Tibial nerve (tissue), 4 donors: ENCODE measurements at places on chromosomes 7 and 10. TPM values are rescaled to one million over a fixed set of nuclear protein-coding genes. Genes with fewer than 3 reads are reported as not detected.

SEC61A2 gene
- total RNA-seq = 9.0 TPM

SLC26A3 gene
- not detected for total RNA-seq

DNA sequence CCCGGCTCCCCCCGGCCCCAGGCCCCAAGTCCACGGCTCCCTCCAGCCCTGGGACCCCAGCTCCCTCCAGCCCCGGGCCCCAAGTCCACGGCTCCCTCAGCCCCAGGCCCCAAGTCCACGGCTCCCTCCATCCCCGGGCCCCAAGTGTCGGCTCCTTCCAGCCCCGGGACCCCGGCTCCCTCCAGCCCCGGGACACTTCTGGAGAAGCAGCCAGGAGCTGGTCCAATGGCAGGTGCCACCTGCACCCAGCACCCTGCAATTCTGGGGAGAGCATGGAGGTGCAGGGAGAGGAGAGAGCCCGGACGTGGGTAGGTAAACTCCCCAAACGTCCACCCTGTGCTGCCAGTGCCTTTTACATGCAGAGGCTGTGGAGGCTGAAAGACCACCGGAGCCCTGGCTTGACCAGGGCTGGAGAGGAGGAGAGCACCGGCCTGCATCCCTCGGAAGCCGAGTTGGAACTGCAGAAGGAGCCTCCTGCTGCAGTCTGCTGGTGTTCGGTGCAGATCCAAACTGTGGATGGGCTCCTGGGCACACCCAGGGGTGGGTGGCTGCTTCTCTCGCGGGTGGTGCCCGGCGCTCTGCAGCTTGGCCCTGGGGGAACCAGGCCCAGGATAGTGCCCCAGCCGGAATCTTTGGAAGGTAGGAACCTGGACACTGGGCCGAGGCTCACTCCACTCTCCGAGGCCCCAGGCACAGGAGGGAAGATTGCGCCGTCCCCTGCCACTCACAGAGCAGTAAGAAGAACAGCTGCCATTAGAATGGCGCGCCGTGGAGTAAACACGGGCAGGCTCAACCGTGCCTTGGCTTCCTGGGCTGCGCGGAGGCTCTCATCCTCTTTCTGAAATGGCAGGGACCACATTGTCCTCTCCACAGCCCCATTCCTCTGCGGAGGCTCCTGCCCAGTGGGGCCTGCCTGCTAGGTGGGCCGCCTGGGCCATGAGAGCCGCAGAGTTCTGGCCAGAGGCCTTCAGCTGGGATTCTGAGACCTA, 14.7 kb downstream of the SHH start:
- DNase-seq = no peak

LHFPL3 gene
- not detected for total RNA-seq

DNA sequence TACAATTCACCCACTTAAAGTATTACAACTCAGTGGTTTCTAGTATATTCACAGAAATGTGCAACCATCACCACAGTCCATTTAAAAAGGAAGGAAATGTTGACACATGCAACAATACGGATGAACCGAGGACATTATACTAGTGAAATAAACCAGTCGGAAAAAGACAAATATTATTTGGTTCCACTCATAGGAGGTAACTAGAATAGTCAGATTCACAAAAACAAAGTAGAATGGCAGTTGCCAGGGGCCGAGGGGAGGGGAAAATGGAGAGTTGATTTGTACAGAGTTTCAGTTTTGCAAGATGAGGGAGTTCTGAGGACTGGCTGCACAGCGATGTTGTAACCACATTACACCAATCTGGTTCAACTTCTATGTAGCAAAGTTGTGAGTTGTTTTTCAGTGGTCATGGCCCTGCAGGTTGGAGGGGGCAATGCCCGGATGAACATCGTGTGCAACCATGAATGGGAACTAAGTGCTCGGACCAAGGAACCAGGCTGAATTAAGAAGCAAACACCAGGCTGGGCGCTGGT, 17.6 kb upstream of the TNPO3 start:
- no peak for DNase-seq

- DNase-seq = no peak
These were observed 430.7 kb upstream of the GRM3 start for GRCh38 chr7:86212976-86213375.

HECW1 gene
- total RNA-seq = 7.3 TPM

DNA sequence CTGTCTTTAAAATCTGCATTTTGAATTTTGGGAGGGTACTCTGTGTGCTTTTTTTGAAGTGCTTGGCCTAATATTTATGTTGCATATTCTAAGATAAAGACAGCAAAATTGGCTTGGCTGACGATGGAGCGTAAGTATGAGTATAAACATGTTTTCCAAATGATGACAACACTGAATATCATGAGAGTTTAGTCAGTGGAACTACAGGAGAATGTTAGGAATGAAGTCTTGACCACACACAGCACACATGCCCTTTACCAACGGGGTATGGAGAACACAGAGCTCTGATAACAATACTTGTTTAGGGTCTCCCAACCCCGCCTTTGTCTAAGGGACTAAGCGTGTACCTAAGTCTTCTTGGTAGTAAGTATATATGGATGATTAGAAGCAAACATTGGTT, 253.9 kb upstream of the FZD8 start:
- no peak for DNase-seq

- no peak for DNase-seq
These were observed 58.3 kb downstream of the ST7 start for GRCh38 chr7:117011419-117012260.

ZFAND2A gene
- 34.9 TPM for total RNA-seq

DNA sequence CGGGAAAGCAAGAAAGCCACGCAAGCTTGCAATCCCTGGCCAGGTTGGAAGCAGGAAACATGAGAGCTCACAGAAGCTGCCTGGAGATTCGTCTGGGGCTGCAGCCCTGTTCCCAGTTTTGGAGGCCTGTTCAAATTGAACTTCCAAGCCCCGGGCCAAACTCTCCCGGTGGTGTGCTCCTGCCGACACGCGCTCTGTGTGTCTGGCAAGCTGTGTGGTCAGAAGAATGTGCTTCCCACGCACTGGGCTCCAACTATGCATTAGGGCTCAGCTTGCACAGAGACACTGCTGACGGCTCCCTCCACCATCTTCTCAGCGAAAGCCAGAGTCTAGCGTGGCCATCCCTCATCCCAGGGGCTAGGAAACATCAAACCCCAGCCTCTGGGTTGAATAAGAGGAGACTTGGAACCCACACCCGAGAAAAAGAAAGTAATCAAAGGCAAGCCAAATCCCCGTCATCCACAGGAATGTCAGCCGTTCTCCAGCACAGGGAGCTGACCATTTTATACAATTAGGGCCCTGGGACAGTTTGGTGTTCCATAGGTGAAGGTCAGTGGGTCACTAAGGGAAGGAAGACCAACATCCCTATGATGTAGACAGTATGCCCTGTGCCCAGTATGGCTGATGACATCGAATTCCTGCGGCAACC, 107.2 kb downstream of the FGFR2 start:
- DNase-seq = no peak

ELAPOR2 gene
- 16.5 TPM for total RNA-seq

- DNase-seq = no peak
These were observed 17.1 kb downstream of the CHST3 start for GRCh38 chr10:71981015-71981875.

GRCh38 chr7:15326044-15326644, 235.7 kb downstream of the AGMO start:
- DNase-seq = no peak

VWA2 gene
- 0.84 TPM for total RNA-seq

DNA sequence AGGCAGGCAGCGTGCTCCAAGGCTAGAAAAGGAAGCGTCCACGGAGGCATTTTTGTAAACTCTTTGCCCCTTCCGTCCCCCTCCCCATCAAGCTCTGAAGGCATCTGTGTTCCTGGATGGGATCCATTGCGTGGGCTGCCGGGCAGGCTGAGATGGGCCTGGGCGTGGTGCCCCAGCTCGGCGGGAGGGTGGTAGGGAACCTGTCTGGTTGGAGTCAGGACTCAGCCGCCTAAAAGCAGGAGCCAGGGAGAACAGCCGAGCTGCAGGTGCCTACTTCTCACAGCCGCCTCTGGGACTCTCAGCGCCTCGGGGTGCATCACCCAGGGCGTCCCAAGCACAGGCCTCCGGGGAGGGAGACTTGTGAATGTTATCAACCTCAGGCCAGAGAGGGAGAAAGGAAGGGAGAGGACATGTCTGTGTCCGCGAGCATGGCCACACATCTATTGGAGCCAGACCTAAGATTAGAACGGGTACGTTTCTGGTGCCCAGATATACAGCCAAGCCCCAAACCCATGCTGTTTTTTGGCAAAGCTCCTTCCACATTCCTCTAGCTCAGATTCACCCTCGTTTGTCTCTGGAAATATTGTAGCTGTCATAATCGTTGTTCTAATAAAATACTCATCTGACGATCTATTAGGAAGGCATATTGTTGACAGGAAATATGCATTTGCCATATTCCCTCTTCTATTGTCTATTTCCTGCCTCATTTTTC, 48.6 kb upstream of the CTBP2 start:
- no peak for DNase-seq

DNA sequence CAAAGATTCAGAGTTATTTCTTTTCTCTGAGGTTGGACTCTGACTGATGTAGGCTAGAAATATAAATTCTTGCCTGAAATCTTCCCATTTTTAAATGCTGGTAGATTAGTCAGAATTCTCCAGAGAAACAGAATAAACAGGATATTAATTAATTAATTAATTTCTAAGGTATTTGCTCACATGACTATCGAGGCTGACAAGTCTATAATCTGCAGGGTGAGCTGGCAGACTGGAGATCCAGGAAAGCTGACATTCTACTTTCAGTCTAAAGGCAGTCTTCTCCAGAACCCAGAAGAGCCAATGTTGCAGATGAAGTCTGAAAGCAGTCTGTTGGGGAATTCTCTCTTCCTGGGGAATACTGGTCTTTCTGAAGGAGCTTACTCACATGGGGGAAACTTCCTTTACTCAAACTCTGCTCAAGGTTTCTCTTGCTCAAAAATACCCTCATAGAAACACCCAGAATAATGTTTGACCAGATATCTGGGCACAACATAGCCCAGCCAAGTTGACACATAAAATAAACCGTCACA, 189.7 kb downstream of the KIF20B start:
- no peak for DNase-seq

ELN gene
- total RNA-seq = 70.1 TPM

GRCh38 chr10:11304906-11305585, 287.4 kb downstream of the CELF2 start:
- no peak for DNase-seq

GRCh38 chr10:34826221-34826620, 11.1 kb upstream of the PARD3 start:
- DNase-seq = no peak

DNA sequence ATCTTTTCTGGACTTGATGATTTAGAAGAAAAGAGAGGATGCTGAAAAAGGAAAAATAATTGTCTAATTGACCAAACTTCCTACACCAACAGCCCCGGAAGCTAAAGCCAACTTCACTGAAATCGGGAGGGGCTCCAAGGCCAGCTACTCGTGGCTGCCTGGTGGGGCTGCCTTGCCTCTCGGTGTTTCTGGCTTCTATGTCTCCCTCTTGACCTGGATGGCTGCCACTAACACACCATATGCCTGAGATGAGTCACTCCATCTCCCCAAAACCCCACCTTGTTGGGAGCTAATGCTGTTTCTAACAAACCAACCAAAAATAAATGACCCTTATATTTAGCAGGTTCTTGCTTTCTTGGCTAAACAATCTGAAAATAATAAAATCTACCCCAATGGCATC, 87.6 kb upstream of the AFAP1L2 start:
- DNase-seq = no peak

OPN4 gene
- not detected for total RNA-seq

FRMPD2 gene
- total RNA-seq = 0.21 TPM

NPSR1 gene
- not detected for total RNA-seq

DNA sequence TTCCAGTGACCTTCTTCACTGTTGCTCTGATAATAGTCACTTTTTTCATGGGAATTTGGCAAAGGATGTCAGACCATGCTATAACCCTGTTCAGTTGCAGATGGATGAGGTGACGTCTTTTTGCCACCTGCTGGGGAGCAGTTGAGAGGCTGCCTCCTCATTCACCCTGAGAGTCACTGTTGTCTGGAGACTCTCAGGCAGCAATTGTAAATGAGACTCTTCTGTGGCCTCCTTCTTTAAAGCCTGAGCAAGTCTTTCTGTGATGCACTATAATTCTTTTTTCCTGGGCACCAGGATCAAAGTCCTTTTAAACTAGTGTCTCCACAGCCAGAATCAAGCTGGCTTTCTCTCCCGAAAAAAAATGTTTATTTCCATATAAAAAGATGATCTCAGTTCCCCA, 345.1 kb downstream of the ARL4A start:
- no peak for DNase-seq

GRCh38 chr10:7547829-7548228, 118.9 kb downstream of the ITIH5 start:
- no peak for DNase-seq

- DNase-seq = no peak
These were observed 27.9 kb downstream of the MTURN start for GRCh38 chr7:30162622-30163124.

DNA sequence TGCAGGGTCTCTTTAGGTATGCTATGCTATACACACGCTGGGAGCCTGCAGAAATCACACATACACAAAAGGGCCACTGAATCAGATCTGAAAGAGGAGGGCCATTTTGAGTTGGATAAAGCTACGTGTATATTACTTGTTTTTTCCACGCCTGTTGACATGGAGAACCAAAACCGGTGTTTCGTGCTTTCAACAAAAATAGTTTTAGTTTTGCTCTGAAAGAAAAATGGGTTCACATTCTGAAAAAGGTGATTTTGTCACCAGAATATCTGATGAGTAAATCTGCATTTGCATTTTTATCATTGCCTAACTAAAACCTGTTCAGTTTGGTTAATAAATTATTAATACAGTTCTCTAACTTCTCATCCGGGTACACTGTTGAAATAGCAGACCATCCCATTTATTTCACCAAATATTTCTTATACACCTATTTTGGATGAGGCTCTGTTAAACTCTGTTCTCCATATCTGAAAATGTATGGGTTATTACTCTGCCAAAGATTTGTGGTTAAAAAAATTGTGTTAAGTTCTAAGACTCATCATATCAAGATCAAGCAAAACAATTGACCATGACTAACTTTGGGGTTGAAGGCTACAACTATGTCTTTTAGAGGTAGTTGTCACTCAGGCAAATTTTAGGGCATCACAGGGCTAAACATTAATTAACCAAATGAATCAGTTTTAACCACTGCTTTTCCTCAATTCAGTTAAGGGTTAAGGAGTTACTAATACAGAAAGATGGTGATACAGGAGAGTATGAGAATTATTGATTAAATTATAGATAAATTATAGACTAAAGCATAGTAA, 101.2 kb upstream of the RPA3 start:
- no peak for DNase-seq

DNA sequence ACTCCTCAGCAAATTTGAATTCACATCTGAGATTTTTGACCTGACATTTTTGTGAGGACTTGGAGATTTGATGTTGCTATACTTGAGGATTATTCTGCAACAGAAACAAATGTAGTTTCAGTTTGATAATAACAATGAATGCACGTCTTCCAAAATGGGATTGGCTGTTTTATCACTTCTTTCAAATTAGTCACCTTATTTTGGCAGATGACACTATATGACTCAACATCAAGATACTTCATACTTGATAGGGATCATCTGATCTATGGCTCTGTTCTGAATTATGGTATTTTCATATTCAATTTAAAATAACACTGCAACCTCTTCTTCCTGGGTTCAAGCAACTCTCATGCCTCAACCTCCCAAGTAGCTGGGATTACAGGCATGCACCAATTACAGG, 24.2 kb downstream of the ARL5B start:
- no peak for DNase-seq
